ENCODE measurements at places on chromosomes 3 and 15.

- no peak for DNase-seq
Observed at GRCh38 chr3:186670155-186670554, 4.3 kb downstream of the HRG start.

GRCh38 chr3:189896533-189896932, 224.2 kb downstream of the P3H2 start:
- no peak for DNase-seq

DNA sequence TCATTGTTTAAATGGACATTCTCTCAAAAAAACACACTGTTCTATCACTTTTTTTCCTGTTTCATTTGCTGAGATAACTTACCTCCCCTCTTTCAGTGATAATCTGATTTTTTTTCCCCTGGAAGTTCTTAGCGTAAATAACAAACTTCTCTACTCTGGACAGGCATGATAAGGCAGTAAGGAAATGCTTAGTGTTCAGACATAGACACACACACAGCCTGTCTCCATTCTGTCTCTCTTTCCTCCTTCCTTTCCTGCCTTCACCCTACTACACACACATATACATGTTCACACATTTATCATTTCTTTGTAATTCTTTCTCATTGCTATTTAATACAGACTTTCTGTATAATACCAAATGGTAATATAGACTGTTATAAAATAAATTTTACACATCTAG, 470.8 kb upstream of the ROBO1 start:
- DNase-seq: no peak

DNA sequence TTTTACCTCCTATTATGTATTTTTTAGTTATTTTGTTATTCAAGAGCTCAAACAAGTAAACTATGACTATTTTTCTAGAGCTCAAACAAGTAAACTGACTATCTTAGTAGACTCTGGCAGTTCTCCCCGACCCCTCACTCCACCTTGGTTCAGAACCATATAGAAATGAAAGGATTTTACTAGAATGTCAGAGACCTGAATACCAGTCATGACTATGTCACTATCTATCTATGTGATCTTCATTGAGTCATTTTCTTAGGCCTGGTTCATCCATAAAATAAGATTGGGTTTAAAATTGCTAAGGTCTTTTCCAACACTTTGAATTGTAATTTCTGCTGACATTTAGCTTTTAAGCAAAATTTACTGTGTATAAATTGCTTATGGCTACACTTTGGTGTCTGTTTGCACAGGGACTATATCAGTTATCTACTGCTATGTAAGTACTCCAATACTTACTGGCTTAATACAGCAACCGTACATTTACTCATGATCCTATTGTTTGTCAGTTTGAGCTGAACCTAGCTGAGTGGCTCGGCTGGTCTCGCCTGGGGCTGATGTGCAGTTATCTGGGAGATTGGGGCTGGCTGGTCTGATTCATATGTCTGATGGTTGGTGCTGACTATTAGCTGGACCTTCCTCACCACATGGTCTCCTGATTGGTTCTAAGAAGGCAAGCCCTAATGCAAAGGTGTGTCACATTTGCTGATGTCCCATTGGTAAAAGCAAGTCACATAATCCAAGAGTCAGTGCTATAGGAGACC, 37.0 kb downstream of the RASA2 start:
- DNase-seq: no peak

DNA sequence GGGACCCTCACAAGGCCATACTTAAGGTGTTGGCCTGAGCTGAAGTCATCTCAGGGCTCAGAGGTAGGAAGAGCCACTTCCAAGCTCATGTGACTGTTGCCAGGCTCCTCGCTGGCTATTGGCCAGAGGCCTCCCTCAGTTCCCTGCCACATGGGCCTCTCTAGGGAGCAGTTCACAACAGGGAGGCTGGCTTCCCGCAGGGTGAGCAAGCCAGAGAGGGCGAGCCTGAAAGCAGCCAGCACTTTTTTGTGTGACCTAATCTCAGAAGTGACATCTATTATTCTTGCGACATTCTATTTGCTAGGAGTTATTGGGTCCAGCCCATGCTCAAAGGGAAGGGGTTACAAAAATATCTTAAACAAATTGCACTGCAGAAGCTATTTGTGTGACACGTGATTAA, 201.4 kb downstream of the SSR3 start:
- DNase-seq: no peak

DNA sequence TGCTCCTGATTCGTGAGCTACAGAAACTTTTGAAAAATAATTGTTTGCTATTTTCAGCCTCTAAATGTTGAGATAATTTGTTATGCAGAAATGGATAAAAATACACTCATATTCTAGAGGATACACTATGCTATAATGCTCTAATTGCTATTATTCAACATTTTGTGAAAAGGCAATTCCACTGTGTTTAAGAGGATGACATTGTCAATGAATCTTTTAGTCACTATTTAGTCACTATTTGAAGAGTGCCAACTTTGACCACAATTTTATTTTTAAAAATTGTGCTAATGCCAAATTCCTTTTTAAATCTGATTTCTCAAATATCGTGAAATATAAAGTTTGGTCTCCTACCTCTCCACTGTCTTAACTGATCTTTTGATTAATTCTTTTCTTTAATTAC, 604.9 kb upstream of the KCNMB2 start:
- no peak for DNase-seq

DNA sequence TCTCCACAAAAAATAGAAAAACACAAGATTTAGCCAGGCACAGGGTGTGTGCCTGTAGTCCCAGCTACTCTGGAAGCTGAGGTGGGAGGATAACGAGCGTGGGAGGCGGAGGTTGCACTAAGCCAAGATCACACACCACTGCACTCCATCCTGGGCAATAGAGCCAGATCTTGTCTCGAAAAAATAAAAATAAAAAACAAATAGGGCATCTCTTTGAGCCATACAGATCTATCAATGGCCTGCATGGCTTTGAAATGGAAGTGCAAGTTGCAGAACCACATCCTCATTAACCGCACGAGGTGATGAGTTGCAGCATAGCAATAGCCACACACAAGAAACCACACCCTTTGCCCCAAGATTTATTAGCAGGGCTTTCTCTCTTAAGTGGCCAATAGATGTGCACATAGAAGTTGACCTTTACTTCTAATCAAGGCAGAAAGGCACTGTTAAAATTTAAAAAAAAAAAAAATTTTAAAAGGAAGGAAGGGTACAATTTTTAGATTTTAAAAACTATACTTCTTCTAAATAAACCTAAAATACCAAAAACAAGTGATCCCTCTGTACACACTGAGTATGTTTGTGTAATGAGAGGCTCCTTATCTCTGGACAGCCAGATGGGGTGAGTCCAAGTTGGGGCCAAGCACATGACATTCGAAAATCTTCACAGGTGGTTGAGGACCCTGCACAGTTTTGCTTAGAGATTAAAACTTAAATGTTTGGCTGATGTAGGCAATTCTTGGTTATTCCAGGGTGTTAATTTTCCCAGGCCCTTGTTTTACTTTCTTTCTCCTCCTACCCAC, 53.4 kb downstream of the FILIP1L start:
- no peak for DNase-seq

DNA sequence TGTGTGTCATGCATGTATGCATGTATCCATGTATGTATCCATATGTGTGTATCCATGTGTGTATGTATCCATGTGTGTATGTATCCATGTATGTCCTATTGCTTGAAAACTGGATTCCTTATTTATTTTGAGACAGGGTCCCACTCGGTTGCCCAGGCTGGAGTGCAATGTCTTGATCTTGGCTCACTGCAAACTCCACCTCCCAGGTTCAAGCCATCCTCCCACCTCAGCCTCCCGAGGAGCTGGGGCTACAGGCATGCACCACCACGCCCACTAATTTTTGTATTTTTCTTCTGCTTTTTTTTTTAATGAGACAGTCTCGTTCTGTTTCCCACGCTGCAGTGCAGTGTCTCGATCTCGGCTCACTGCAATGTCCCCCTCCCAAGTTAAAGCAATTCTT, 34.1 kb downstream of the MUC20 start:
- no peak for DNase-seq

DNA sequence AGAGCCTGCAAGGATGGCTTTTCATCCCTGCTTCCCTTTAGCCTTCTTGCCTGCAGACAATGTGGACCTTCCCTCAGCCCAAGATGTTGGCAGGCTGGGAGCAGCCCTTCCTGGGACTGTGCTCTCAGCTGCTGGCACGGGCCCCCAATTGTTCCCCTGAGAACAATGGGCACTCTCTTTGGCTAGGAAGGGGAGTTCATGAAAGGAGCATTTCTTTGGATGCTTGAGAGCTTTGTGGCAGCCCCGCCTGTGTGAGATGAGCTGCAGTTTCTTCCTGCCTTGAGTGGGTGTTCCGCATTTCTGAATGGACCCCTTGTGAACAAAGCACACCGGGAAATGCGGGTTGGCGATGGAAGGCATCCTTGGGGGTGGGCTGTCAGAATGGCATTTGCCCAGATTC, 35.0 kb upstream of the BSN start:
- no peak for DNase-seq

- DNase-seq: no peak
Observed at GRCh38 chr15:99487337-99487730, 78.5 kb upstream of the MEF2A start.

DNA sequence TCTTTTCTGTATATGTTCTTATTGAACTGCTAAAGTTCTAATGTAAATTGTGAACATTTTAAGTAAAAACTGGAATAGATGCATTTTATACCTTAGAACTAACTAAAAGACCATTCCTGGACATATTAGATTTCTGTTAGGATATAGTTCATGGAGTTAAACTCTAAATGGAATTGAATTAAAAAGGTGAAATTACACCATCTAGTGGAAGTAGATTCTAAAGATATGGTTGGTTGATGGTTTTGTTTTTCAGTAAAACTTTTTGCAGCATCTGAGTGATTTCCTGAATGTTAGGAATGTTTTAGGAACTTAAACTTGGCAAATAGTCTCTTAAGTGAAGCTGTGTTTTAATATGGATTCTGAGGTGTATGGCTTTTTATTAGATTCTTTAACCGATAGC, 96.8 kb downstream of the SLMAP start:
- DNase-seq: no peak

- no peak for DNase-seq
Observed at GRCh38 chr3:177795859-177796258, 598.6 kb upstream of the TBL1XR1 start.

DNA sequence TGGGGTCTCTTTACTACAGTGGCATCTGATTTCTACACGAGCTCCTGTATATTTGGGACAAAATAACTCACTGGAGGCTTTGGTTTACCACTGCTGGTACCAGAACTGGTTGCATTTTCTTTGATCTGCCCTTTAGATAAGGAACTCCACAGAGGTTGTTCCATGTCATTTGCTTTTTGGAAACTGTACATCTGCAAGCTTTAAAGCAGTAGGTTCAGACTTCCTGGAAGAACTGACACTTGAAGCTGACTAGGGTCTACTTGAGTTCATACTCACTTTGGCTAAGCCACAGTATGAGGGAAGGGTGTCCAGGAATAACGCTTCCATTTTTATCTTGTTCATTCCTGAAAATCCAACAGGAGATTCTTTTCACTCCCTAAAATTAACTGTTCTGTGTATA, 86.4 kb downstream of the WWTR1 start:
- no peak for DNase-seq

- no peak for DNase-seq
Observed at GRCh38 chr15:99998661-99999101, 265.4 kb upstream of the LYSMD4 start.

GRCh38 chr3:47443611-47443995, 32.1 kb downstream of the SCAP start:
- no peak for DNase-seq

Data from activated CD4-positive, alpha-beta T cell treated with anti-CD3 and anti-CD28 coated beads, Interleukin-2, amount 50 U/mL, for 1 hour (primary cell).